Esophagus squamous epithelium (tissue), 5 donors: ENCODE measurements at places on chromosomes 7 and 10. TPM values are rescaled to one million over a fixed set of nuclear protein-coding genes. Genes with fewer than 3 reads are reported as not detected.

GRCh38 chr10:13386021-13386420, 37.9 kb upstream of the SEPHS1 start:
- no peak for DNase-seq

DNA sequence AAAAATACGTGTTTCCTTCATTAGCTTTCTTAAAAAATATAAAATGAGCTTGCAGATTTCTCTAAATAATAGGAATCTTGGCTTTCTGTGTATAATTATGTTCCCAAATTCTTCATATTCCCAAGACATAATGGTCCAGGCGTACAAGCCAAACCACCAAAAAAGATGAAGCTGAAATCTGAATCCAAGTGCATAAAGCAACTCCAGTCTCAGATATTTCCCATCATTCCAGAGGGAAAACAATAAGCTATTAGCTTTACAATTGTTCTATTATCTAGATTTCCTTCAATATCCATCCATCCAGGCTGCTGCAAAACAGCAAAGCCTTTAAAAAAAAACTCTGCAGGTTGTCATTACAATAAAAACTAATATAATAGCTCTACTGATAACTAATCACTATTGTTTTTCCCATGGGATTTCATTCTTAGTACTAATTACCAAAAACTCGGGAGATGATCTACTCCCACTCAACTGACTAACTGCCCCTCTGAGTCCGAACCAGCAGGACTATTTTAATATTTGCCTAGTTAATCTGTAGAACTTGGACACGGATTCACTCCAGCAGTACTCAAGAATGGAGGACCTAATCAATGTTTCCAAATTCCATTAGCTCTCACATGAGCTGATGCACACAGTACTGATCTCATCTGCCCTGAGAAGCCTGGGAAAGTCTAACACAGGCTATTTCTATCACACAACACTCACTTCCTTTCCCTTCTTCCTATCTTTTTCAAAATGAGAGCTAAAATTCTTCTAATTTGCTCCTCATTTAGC, 108.9 kb upstream of the ASAH2 start:
- DNase-seq, result no peak

- DNase-seq, result no peak
Measured at GRCh38 chr7:158097106-158097452, 490.5 kb downstream of the PTPRN2 start.

GRCh38 chr7:117014673-117015133, 61.4 kb downstream of the ST7 start:
- DNase-seq, result no peak

DNA sequence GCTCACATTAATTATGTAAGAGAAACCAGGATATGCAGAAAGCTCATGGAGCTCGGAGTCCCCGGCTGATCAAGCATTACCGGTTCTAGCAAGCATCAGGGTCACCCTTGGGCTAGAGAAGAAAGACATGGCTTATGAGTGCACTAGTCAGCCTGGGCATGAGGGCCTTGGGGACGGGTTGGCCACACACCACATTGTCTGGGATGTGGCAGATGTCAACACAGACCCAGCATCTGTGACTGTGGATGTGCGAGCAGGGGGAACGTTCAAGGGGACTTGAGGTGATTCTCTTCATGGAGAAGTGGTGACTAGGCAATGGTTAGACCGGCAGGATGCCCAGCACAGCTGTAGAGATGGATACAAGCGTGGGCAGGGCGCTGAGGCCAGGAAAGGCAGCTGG, 13.7 kb downstream of the ZMIZ2 start:
- no peak for DNase-seq

Gene FKBP6
- not detected for total RNA-seq

- no peak for DNase-seq
Measured at GRCh38 chr10:101041252-101041761, 10.3 kb downstream of the SFXN3 start.

DNA sequence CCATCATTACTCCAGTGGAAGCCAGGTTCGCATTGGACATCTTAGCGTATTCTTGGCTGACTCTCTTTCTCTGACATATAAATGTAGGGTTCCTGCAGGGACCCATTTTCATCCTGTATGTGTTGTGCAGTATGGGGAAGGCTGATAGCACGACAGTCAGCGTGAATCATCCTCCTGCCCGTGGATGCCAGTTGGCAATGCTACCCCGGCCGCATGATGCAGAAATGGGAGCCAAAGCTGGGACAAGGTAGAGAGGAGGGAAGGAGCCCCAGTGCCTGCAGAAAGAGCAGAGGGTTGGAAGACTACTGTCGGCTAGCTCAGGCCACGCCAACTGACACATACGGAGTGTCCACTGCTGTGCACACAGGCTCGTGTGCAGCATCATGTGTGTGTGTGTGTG, 251.6 kb downstream of the SKAP2 start:
- no peak for DNase-seq

DNA sequence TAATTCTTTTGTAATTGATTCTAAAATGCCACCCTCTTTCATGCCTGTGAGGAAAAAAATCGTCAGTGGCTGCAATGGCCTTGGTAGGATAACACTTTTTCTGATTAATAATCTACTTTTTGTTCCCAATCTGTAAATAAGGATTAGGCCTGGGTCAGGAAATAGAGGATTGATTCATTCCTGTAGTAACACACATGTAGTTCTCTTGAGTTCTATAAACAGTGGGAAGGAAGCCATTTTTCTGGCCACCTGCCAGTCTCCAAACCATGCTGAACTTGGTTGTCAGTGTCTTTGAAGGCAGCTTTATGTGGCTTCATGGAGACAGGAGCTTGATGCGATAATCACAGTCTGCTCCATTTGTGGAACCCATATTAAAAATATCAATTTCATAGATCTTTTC, 169.3 kb upstream of the NFE2L3 start:
- DNase-seq, result no peak

Gene FKBP9
- total RNA-seq, result 73.6 TPM

DNA sequence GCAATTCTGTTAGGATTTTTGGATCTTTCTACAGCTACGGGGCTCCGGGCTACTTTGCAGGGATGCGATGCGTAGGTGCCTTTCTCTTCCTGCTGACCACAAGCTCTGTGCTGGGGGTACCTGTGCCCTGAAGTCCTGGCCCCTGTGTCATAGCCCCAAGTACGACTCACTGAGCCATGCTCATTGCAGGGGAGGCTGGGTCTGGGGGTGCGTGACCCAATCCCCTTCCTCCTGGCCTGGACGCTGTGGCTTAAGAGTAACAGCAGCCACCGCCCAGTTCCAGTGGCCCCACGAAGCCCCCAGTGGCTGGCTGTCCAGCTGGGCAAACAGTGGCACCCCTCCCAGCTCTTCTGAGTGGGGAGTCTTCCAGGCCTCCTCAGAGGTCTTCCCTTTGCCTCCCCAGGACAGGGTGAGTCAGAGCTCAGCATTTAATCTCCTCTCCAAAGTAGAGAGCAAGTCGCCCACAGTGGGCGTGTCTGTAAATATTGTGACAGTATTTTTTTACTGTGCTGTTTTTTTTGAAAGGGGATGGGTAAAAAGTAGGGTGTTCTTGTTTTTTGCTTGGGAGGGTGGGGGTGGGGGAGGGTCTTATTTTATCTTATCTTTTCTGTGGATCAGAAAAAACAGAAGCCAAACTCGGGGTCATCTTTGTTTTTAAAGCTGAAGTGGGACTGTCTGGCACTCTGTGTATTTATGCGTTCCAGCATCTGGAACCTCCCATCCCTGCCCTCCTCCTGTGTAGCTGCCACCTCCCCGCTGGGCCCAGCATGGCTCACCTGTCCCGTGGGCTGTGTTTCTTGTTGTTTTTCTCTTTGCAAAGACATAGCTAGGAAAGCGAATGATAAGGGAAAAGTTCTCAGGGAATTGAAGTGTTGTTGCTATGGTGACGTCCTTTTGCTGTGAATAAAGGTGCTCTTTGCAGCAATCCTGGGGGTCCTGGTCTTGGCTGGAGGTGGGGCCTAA, 8.2 kb downstream of the LFNG start:
- DNase-seq, result no peak

GRCh38 chr7:132078891-132079735, 497.2 kb downstream of the PLXNA4 start:
- no peak for DNase-seq

GRCh38 chr7:47685712-47686376, 103.9 kb upstream of the TNS3 start:
- no peak for DNase-seq

GRCh38 chr10:3835770-3836169, 50.8 kb upstream of the KLF6 start:
- DNase-seq, result no peak

Gene TEX36
- total RNA-seq, result not detected

DNA sequence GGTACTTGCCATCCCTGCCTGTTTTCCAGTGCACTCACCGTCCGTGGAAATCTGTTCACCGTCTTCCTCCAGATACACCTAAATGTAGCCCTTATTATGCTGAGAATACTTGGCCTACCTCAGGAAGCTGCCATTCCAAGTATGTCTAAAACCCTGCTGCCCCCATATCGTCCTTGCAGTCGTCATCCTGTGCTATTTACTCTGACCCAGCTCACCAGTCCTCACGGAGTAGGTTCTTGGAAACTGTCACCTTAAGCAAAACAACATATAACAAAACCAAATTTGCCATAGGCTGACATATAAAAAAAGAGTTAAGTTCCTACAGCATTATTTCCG, 880 bp upstream of the PIP4K2A start:
- no peak for DNase-seq

DNA sequence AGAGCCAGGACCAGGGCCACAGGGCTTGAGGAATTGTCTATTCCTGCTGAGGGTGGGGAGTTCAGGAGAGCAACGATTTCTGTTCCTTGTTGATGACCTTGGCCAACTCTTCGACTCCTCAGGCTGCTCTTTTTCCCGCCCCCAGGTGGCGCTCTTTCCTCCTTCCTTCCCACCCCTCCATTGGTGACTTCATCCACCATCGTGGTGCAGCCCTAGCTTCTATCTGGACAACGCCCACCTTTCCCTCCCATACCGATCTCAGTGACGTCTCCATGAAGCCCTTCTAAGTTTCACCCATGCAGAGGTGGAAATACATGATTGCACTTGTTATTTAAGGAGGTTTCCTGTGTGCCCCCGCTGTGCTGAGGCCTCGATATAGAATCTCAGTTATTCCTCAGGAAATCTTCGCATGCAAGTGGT, 22.1 kb upstream of the CARD11 start:
- DNase-seq, result no peak

DNA sequence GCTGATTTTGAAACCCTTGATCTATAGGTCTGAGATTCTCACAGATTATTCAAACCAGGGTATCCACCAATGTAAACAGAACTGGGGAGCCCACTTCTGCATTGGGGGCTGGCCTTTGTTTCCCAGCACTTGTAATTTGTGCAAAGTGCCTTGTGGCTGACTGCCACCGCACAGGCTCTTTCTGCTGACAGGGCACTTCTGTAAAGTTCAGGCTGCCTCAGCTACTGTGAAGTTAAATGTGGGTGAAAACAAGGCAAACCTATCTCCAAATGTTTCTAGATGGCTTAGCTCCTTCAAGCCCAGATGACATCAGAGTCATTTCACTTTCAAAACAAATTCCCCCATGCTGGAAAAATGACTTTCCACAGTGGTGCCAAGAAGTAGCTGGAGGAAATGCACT, 54.7 kb downstream of the GRID1 start:
- no peak for DNase-seq

Gene NAT16
- total RNA-seq, result not detected

DNA sequence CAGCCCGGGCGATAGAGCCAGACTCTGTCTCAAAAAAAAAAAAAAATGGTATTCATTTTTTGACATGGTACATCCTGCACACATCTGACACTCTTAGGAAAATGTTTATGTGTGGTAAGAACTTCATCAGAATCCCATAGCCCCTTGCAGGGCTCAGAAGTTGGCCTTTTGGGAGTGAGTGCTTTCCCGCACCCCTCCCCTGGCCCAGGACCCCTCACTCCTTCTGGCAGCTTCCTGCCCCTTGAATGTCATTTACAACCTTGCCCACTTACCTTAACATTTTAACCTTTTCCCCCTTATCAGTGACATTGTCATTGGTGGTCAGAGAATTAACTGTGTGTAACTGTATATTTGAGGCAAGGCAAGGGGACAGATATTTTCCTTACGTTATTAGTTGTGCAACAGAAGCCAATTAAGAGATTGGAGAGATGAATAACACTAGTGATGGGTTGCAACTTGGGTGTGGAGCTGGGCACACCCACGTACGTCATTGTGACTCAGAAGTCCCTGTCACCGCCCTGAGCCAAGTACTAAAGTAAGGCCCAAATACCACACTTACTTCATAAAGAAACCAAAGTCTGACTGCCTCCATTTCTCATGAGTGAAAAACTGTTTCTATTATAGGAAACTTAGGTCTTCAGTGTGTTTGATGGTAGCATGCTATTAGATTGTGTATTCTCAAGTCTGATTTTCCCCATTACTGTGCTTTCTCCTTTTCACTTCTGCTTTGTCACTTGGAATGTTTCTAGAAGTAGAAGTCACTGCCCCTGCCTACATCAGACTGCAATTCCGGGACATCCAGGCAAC, 31.6 kb downstream of the OGDH start:
- no peak for DNase-seq

DNA sequence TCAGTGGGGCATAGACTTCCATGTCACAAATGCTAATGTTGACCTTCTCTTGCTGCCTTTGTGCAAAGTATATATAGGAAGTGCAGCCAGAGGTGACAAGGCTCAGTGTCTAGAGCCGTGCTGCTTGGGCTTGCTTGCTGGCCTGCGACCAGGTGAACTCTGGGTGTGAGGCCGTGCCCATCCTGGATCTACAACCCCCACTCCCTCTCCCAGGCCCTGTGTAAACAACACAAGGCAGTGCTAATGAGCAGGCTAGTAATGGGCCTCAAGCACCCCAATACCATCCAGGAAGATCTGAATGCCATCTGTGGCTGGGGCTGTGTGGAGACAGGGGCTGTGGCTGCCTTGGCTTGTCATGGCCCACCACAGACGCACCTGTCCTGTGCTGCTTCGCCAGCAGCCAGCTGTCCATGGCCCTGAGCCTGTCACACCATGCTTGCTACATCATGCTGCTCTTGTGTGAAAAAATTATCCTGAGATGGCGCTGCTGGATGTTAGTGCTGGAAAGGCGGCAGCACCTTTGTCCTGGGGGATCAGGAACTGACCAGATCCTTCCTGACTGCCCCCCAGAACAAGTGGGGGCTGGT, 107.6 kb upstream of the ZNF92 start:
- no peak for DNase-seq

GRCh38 chr10:126235091-126235978, 152.9 kb downstream of the ADAM12 start:
- DNase-seq, result no peak

DNA sequence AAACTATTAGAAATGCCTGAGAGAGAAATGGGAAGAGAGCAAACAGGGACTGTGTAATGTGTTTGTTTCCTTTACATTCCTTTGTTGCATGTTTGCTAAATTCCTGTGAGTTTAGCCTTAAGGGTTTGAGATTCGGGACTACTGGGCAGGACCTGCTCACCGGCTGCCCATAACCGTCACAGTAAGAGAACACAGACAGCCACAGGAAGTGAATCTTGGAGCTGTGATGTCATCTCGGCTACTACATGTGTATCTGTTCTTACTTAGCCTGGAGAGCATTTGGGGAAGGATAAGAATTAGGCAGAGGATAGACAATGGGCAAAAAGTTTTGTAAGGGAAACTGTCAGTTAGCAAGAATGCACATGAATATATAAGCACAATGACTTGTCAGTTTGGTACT, 485.1 kb upstream of the KLF6 start:
- DNase-seq, result no peak

GRCh38 chr10:104492329-104492940, 138.8 kb downstream of the CFAP58 start:
- DNase-seq, result no peak

GRCh38 chr10:48568546-48568945, 36.3 kb downstream of the ARHGAP22 start:
- no peak for DNase-seq

- DNase-seq, result no peak
Measured at GRCh38 chr10:63751836-63752235, 230.6 kb downstream of the REEP3 start.
